ENCODE measurements at places on chromosomes 1 and 21. TPM values are rescaled to one million over a fixed set of nuclear protein-coding genes. Genes with fewer than 3 reads are reported as not detected.
A peak's percentile ranks its signal among the peaks of the same experiment; 100 is the strongest.

GRCh38 chr1:156436141-156437036 lies 64.2 kb downstream of the MEF2D start:
- no peaks in the 10 kb centered on the region for H3K36me3 ChIP-seq
- peak overlapping the region; percentile 62 for H3K4me3 ChIP-seq
- peaks cover 85% of the 10 kb centered on the region for H3K27me3 ChIP-seq
- no peak for DNase-seq
- no peak overlapping the region for H3K27ac ChIP-seq

The C1orf35 gene
- 17.0 TPM for total RNA-seq

The CRABP2 gene
- 28.2 TPM for total RNA-seq

The ZSCAN20 gene
- 7.5 TPM for total RNA-seq

DNA sequence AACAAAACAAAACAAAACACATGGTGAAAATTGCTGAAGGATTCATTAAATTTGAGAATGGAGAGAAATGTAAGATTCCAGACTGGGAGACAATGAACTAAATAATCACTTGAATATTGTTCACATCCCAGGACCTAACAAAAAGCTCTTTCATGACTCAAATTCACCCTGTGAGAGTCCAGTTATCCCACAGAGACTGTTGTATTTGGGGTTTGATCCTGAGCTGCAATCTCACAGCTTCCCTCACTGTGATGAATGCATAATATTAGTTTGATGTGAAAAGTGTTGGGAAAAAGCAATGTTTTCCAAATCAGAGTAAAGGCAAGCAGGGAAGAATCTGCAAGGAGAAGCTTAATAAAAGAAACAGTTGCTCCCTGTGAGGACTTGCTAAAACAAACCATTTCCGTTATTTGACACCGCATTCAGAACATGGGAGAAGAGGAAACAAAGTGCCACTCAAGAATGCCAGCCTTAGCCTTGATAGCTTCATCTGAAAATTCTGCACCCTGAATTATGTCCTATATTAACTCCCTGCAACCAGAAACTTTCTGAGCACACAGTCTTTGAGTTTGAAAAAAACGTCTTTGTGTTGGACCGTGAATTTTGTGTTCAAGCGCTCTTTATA lies 208.8 kb downstream of the DAB1 start:
- H3K4me1 ChIP-seq: no peaks in the 10 kb centered on the region
- H3K27ac ChIP-seq: no peak overlapping the region
- H3K4me3 ChIP-seq: no peak overlapping the region
- H3K36me3 ChIP-seq: no peaks in the 10 kb centered on the region

DNA sequence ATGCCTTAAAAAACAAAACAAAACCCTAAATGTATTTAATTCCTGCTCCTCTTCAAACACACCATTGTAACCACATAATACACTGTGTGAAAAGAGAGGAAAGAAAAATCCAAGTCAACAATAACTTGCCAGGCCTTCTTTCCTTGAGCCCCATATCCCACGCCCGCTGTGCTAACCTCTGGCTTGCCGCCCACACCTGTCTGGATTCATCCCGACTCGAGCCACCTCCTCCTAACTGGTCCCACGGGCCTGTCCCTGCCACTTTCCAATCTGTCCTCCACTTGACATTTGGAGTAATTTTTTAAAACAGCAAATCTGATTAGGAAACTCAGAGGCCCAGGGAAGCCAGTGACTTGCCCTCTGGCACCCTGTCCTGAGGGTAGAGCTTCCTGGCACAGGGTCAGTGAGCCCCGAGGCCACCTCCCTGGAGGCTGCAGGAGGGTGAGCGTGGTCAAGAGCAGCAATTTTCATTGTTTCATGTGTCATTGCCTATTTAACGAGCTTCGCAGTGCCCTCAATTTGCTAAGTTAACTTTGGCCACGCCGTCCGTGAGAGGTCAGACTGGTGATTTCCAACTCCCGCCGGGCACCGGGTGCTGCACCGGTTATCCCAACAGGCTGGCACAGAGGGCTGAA lies 54.1 kb downstream of the B3GALT5 start:
- no peak overlapping the region for H3K27ac ChIP-seq
- H3K4me3 ChIP-seq: no peak overlapping the region
- no peaks in the 10 kb centered on the region for H3K36me3 ChIP-seq
- no peaks in the 10 kb centered on the region for H3K4me1 ChIP-seq
- DNase-seq: peak; percentile 42

The CRNN gene
- total RNA-seq: 0.66 TPM

DNA sequence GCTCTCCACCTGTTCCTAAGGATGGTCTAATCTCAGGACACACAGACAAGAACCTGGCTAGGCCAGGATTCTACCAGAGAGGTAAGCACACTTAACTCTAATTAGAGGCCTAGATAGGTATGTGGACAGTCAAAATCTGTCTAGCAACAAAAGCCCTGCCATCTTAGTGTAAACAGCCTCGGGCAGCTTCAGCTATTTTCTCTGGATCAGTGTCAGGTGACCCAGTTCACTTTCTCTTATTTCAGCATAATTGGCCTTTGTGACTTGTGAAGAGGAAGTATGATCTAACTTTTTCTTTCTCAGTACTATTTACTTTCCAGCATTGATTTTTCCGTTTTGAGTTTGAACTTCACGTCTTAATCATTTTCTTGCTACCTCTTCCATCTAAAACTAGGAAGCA lies 217.7 kb downstream of the CRB1 start:
- H3K27ac ChIP-seq: peak overlapping the region; percentile 20
- H3K4me1 ChIP-seq: no peaks in the 10 kb centered on the region
- DNase-seq: peak; percentile 54
- H3K36me3 ChIP-seq: no peaks in the 10 kb centered on the region

DNA sequence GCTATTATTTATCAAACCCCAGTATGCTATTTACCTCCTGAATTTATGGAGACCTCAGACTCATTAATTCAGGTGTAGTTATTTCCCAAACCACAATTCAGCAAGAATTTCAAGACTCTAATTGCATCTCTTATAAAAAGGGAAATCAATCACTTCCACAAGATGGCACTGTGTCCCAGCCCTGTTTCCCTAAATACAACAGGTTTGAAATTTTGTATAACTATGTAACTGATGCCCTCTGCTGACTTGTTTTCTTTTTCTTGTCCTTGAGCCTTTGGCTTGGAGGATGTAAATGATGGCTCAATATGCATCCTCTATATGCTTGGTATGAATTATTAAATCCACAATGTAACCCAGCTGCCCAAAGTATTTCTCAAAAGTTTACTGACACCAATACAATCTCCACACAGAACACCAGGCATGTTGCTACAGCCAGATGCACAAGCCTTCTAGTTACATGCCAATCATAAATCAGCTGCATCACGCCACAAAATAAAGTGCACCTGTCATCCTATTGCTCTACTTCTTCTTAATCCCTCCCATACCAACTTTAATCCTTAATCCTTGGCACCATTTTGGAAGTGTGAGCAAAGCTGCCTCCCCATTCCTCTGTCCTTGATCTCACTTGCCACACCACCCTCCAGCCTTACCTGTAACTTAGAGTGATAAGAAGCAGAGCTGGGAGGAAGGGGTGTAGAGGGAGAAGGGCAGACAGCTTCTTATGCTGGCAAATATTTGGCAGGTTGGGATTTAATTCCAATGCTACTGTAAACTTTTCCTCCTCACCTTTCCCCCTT lies 9.0 kb downstream of the C1orf105 start:
- no peaks in the 10 kb centered on the region for H3K36me3 ChIP-seq
- DNase-seq: no peak
- no peak overlapping the region for H3K4me3 ChIP-seq
- H3K27me3 ChIP-seq: no peaks in the 10 kb centered on the region
- no peaks in the 10 kb centered on the region for H3K4me1 ChIP-seq
- no peak overlapping the region for H3K27ac ChIP-seq

The SMPDL3B gene
- 14.9 TPM for total RNA-seq

GRCh38 chr1:183620311-183620710 lies 15.3 kb downstream of the ARPC5 start:
- H3K4me3 ChIP-seq: no peak overlapping the region
- H3K36me3 ChIP-seq: no peaks in the 10 kb centered on the region
- no peak for DNase-seq
- H3K27me3 ChIP-seq: no peaks in the 10 kb centered on the region
- no peak overlapping the region for H3K27ac ChIP-seq

- H3K4me3 ChIP-seq: no peak overlapping the region
- no peaks in the 10 kb centered on the region for H3K36me3 ChIP-seq
- no peak for DNase-seq
- no peaks in the 10 kb centered on the region for H3K4me1 ChIP-seq
Measured at GRCh38 chr1:30060738-30061137, 662.6 kb downstream of the MATN1 start.

- H3K27me3 ChIP-seq: no peaks in the 10 kb centered on the region
- H3K27ac ChIP-seq: no peak overlapping the region
Measured at GRCh38 chr1:57380923-57381322, 42.9 kb downstream of the DAB1 start.

DNA sequence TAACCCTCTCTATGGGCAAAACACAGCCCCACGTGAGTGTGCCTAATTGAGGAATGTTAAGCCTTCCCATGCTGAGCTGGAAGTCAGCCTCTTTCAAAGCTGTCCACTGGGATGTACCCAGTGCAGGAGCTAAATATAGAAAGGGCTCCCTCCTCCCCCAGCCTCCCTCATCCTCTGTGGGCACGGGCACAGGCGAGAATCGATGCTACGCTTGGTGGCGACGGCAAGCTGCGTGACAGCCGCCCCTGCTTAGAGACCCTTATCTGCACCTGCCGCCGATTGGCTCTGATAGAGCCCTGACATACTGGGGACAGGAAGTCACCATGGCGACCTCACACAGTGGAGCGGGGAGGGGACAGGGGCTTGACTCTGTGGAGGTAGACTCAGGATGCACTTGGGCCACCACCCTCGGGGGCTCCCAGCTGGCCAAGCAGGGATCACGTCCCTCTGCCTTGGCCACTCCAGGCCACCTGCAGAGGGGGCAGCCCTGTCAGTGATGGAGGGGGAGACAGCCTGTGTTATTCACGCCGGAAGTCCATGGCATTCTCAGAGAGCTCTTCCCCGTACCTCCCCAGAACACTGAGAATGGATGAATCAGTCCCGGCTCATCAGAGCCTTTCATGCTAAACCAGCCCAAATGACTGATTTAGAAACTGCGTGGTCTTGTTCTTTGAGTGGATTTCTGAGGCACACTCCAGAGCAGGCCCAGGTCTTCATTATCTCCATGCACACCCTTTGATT lies 84.8 kb downstream of the KCND3 start:
- H3K4me1 ChIP-seq: no peaks in the 10 kb centered on the region
- no peaks in the 10 kb centered on the region for H3K27me3 ChIP-seq
- H3K27ac ChIP-seq: no peak overlapping the region
- H3K36me3 ChIP-seq: no peaks in the 10 kb centered on the region
- H3K4me3 ChIP-seq: no peak overlapping the region

GRCh38 chr21:33157303-33157702 lies 72.4 kb upstream of the IFNAR2 start:
- no peaks in the 10 kb centered on the region for H3K36me3 ChIP-seq
- no peak for DNase-seq
- no peaks in the 10 kb centered on the region for H3K4me1 ChIP-seq

GRCh38 chr1:110083061-110083865 lies 12.8 kb upstream of the ALX3 start:
- H3K36me3 ChIP-seq: no peaks in the 10 kb centered on the region
- no peaks in the 10 kb centered on the region for H3K27me3 ChIP-seq
- DNase-seq: no peak
- H3K4me3 ChIP-seq: peak overlapping the region; percentile 60

The PLA2G5 gene
- total RNA-seq: 0.88 TPM

DNA sequence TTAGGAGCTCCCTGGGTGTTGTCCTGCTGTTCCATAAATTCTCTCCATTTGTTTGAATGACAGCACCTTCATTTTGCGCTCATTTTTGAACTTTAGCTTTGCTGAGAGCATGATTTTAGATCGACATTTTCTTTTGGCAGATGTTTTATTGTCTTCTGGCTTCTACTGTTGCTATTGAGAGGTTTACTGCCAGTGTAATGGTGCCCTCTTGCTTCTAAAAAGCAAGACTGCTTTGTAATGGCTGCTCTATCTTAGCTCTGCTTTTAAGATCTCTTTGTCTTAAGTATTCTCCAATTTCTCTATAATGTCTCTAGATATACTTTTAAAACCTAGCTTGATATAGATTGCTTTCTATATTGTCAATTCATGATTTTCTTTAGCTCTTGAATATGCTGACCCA lies 27.8 kb downstream of the THEM4 start:
- H3K4me3 ChIP-seq: no peak overlapping the region
- no peaks in the 10 kb centered on the region for H3K27me3 ChIP-seq
- H3K27ac ChIP-seq: no peak overlapping the region
- no peaks in the 10 kb centered on the region for H3K36me3 ChIP-seq

The ANP32E gene
- total RNA-seq: 18.6 TPM

The HSD11B1 gene
- total RNA-seq: 7.5 TPM

GRCh38 chr1:86856196-86856595 lies 57.7 kb downstream of the SELENOF start:
- DNase-seq: no peak
- H3K4me3 ChIP-seq: no peak overlapping the region
- H3K4me1 ChIP-seq: no peaks in the 10 kb centered on the region
- no peaks in the 10 kb centered on the region for H3K27me3 ChIP-seq
- no peaks in the 10 kb centered on the region for H3K36me3 ChIP-seq
- H3K27ac ChIP-seq: no peak overlapping the region

DNA sequence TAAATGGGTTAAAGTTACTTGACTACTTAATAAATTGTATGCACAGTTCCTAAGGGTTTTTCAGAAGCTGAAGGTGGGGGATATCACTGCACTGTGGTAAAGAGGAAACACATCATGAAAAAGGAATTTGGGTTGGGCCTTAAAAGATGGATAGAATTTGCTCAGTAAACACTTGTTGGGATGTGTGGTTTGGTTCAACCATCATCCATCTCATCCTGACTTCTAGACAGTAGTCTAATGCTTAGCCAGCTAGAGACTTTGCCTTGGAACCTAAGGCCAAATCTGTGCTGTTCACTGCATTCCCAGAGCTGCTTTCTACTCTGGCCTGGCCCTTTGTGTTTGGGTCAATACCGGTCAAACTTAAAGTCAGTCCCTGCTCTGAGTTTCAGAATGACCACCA lies 30.6 kb downstream of the LY9 start:
- H3K27ac ChIP-seq: no peak overlapping the region
- no peak overlapping the region for H3K4me3 ChIP-seq
- DNase-seq: no peak
- H3K27me3 ChIP-seq: no peaks in the 10 kb centered on the region

- no peak for DNase-seq
- H3K36me3 ChIP-seq: no peaks in the 10 kb centered on the region
- H3K4me3 ChIP-seq: no peak overlapping the region
- H3K4me1 ChIP-seq: peaks cover 14% of the 10 kb centered on the region
- H3K27me3 ChIP-seq: no peaks in the 10 kb centered on the region
Measured at GRCh38 chr1:21674957-21675356, 5.8 kb upstream of the RAP1GAP start.

GRCh38 chr21:45200581-45201296 lies 87.0 kb downstream of the POFUT2 start:
- DNase-seq: no peak
- no peaks in the 10 kb centered on the region for H3K27me3 ChIP-seq
- no peaks in the 10 kb centered on the region for H3K4me1 ChIP-seq

The LCK gene
- total RNA-seq: 2.9 TPM

- peak within 1 kb of the TSS; percentile 99 for H3K4me3 ChIP-seq
- peak; percentile 90 for DNase-seq
- no peaks in the 10 kb centered on the region for H3K27me3 ChIP-seq
Measured at GRCh38 chr1:100352267-100353070, at the start of gene CDC14A. Gene CDC14A (plus strand): TSS chr1:100352506. CDS start chr1:100352955, 449 bp downstream.

GRCh38 chr1:183780159-183780558 lies 24.8 kb upstream of the RGL1 start:
- H3K27me3 ChIP-seq: no peaks in the 10 kb centered on the region
- H3K4me1 ChIP-seq: no peaks in the 10 kb centered on the region
- no peak overlapping the region for H3K4me3 ChIP-seq
- no peak for DNase-seq

The GNAT2 gene
- total RNA-seq: not detected
